ENCODE measurements at places on chromosomes 2 and 18. TPM values are rescaled to one million over a fixed set of nuclear protein-coding genes. Genes with fewer than 3 reads are reported as not detected.

Gene CLEC4F
- not detected for total RNA-seq

Gene SERPINB8
- total RNA-seq, result 17.9 TPM

GRCh38 chr2:241896746-241897201, 27.2 kb downstream of the RTP5 start:
- DNase-seq, result peak; percentile 22

Gene B4GALT6
- total RNA-seq, result 4.3 TPM

DNA sequence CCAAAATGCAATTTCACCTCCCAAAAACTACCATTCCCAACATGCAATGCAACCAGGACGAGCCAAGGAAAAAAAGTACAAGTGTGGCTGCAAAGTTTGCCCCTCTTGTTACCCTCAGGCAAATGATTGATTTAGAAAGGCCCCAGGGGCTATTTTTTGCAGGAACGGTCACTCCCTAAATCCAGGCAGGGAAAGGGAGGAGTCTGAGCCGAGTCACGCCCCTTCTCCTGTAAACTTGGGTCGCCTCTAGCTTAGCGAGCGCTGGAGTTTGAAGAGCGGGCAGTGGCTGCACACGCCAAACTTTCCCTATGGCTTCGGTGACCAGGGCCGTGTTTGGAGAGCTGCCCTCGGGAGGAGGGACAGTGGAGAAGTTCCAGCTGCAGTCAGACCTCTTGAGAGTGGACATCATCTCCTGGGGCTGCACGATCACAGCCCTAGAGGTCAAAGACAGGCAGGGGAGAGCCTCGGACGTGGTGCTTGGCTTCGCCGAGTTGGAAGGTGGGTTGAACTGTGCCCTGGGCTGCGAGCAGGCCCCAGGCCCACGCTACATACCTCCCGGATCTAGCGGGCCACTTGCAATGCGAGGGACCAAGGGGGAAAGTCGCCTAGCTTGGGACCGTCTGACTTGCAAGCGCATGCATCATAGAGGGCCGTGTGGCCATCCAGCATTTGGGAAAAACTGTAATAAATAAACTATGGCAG, at the start of gene GALM:
Gene GALM, plus strand, starts transcription at position 261 of the 702 bp plus-strand sequence. Its CDS starts 48 bp downstream, at position 309.
- DNase-seq, result peak; percentile 91

- DNase-seq, result no peak
Observed at GRCh38 chr2:4900242-4900641, 791.9 kb upstream of the SOX11 start.

- peak; percentile 42 for DNase-seq
Observed at GRCh38 chr2:120465989-120466703, 120.2 kb downstream of the INHBB start.

GRCh38 chr2:99140860-99141109, 722 bp upstream of the C2orf15 start:
- DNase-seq, result no peak

DNA sequence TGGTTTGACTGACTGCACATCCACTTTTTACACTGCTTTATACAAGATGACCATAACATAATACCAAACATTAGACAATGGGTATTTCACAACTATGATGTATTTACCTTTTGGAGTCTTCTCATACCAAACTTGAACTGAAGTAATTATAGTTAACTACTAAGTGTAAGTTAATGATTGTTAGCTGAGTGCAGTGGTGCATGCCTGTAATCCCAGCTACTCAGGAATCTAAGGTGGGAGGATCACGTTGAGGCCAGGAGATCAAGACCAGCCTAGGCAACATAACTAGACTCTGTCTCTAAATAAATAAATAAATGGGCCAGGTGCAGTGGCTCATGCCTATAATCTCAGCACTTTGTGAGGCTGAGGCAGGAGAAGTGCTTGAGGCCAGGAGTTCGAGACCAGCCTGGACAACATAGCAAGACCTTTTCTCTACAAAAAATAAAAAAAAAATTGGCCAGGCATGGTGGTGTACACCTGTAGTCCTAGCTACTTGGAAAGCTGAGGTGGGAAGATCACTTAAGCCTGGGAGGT, 44.9 kb upstream of the ORC2 start:
- no peak for DNase-seq

All from aorta (tissue), 5 donors.